ENCODE measurements at places on chromosomes 4 and X. TPM values are rescaled to one million over a fixed set of nuclear protein-coding genes. Genes with fewer than 3 reads are reported as not detected.

KIF4A gene
- 26.0 TPM for polyA plus RNA-seq

VCX3A gene
- polyA plus RNA-seq: not detected

SERPINA7 gene
- 0.12 TPM for polyA plus RNA-seq

AFP gene
- polyA plus RNA-seq: 746 TPM

SLC2A9 gene
- polyA plus RNA-seq: 10.3 TPM

SPANXD gene
- polyA plus RNA-seq: not detected

STARD8 gene
- 17.4 TPM for polyA plus RNA-seq

P2RY4 gene
- polyA plus RNA-seq: 0.48 TPM

ADH7 gene
- not detected for polyA plus RNA-seq

CT55 gene
- 0.10 TPM for polyA plus RNA-seq

MAGEB18 gene
- polyA plus RNA-seq: not detected

- DNase-seq: no peak
Observed at GRCh38 chr4:1767061-1767769, 25.9 kb upstream of the FGFR3 start.

DNA sequence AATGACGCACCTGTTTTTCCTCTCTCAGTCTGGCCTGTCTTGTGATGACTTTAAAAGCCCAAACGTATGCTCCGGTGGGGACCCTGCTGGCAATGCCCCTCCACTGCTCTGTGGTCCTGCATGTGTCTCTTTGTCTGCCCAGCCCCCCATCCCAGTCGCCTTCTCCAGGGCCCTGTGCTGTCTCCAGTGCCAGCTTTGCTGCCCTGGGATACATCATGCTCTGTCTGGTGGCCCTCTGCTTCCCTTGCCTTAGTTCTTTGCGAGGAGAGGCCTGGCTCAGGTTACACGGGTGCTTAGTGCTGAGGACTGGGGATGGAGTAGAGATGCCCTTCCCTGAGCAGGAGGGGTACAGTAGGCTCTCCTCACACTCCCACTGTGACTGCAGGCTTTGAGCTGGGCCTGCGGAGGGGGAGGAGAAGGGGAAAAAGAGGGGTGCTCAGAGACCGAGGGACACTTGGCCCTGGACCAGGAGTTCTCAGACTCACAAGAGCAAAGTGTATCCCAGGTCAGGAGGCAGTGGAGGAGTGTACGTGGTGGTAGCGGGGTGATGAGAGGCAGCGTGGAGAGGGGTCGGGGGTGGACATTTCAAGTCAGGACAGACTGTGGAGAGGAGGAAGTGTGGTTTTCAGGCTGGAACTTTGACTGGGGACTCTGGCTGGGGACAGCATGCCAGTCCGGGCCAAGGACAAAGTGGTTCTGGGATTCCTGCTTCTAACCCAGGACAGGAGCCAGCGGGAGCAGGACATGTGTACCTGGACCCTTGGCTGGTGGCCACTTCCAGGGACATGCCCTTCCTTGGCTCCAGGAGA, 2.8 kb downstream of the APLN start:
- DNase-seq: no peak

GRCh38 chr4:158823461-158823873, 54.6 kb downstream of the FNIP2 start:
- DNase-seq: no peak

- DNase-seq: no peak
Observed at GRCh38 chr4:74873545-74874301, 59.2 kb upstream of the PARM1 start.

GRCh38 chrX:136626237-136626636, 21.7 kb upstream of the CD40LG start:
- DNase-seq: no peak

- no peak for DNase-seq
Observed at GRCh38 chrX:109125304-109125703, 356.6 kb downstream of the GUCY2F start.

DNA sequence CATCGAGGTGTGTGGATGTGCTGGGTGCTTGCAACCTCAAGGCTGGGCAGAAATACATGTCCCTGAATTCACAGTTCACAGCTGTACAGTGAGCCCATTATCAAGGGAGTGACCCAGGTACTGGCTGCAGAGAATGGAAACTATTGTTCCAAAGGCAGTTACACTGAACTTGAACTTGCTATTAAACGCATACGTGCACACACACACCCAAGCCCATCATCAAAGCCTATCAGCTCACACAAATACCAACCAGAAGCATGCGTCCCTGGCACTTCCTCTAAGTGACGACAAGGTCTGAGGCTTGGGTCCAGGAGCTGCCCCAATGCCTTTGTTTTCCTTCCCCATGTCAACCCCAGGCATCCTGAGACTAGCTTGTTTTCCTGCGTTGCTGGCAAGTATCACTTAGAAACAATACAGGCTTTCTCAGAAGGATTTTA, 88.6 kb downstream of the IRF2 start:
- no peak for DNase-seq

- peak; percentile 42 for DNase-seq
Observed at GRCh38 chr4:3485011-3485791, 22.1 kb downstream of the DOK7 start.

- DNase-seq: no peak
Observed at GRCh38 chrX:55794405-55794804, 76.9 kb downstream of the RRAGB start.

- no peak for DNase-seq
Observed at GRCh38 chr4:16627999-16628398, 270.4 kb downstream of the LDB2 start.

DNA sequence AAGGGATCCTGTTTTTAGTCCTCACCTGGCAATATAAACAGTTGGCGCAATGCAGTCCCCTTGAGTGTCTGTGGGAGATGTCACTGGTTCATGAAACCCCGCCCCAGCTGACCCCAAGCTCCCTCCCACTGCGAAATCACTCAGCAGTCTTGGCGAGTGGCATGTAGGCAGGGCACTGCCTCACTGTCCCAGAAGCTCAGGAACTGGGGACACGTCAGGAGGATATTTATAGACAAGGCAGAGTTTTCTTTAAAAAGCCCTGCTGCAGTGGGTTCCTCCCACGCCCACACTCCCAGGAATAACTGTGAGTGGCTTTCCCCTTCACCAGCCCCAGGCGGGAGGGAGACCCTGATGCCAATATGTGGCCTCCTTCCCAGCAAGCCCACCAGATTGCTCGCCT, 44.3 kb upstream of the PPP2R2C start:
- no peak for DNase-seq

GRCh38 chr4:128565565-128566186, 243.8 kb upstream of the JADE1 start:
- no peak for DNase-seq

GRCh38 chrX:119917877-119918276, 22.2 kb downstream of the AKAP14 start:
- DNase-seq: no peak

DNA sequence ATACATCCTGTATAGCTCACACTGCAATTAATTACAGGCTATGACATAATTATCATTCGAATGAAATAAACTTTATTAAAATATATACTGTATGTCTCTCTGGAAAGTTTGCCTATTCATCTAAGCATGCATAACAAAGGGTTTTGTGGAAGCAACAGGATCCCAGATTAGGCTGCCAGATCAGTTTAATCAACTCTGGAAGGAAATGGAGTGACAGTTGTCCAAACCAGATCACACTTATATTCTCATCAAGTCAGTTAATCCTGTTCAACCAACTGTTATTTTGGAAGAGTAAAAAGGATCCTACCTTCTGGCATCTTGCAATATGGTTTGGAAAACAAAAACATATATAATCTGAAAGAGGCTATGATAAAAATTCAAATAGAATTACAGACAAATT, 312.2 kb downstream of the FAT4 start:
- no peak for DNase-seq

DNA sequence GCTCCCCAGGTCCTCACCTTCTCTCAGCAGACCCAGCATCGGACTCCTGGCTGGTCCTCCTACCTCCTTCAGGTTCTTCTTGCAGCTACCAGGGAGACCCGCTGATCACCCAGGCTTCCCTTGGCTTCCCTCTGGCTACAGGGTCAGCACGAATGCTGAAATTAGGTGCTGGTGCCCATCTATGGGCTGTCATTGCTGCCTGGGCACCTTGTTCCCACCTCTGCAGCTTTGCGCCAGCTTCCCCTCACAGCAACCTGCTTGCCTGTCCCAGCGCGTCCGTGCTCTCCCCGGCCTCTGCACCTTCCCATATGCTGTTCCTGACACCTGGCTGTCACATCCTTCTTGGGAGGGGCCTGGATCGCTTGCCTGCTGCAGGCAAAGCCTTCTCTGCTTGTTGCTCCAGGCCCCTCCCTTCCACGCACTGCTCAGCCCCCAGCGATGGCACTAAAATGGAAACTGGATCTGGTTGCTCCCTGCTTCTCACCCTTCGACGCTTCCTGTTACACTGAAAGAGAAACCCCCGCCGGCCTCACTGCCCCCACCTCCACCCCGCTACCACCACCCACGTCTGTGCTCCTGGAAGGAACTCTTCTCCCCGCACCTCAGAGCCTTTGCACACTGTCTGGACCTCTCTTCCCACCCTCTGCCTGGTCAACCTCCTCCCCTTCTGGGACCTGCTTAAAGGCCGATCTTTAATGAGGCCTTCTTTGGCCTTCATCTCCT, 22.2 kb downstream of the C4orf50 start:
- no peak for DNase-seq
